Omental fat pad (tissue), 4 donors: ENCODE measurements at places on chromosomes 6 and 20.

DNA sequence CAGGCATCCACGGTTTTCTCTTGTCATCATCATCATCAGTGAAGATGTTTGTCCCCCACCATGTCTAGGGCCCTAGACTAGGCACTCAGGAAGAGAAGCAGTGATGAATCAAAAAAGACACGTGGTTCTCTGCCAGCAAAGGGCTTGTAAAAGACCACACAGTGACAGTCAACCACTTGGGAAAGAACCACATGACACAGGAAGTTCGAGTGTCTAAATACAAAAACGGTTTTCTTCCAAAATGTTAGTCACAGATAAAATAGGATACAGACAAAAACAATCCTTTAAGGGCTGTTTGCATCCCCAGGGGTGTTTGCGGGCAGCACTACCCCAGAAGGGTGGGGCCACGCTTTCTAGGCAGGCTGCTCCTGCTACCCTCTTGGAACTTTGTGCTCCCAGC is 356.8 kb upstream of the AGPAT4 start:
- DNase-seq = no peak

- DNase-seq = no peak
These were observed 5.2 kb downstream of the RNF217 start for GRCh38 chr6:124967444-124967843.

GRCh38 chr6:6646384-6646783 is 57.9 kb downstream of the LY86 start:
- no peak for DNase-seq

DNA sequence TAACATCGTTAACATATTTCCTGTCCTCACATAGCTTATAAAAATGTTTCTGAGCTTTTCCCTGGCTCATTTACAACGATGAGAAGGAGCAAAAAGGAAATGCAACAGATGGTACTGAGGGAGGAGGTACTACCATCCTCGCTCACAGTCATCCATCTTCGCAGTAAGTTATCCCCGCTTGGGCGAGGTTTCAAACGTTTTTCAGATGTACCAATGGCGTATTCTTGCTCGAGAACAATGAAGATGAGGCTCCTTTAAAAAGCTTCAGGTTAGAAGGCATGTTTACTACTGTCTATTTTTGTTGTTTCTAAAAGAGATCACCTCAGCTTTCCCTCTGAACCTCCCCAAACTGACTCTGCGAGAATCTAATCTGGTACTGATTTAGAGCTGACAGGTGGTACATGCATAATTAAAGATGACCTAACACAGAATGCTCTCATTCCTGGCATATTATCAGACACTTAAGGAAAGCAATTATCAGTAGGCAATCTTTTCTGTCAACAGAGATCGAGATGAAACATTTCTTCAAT is 178.7 kb downstream of the GJA10 start:
- no peak for DNase-seq

DNA sequence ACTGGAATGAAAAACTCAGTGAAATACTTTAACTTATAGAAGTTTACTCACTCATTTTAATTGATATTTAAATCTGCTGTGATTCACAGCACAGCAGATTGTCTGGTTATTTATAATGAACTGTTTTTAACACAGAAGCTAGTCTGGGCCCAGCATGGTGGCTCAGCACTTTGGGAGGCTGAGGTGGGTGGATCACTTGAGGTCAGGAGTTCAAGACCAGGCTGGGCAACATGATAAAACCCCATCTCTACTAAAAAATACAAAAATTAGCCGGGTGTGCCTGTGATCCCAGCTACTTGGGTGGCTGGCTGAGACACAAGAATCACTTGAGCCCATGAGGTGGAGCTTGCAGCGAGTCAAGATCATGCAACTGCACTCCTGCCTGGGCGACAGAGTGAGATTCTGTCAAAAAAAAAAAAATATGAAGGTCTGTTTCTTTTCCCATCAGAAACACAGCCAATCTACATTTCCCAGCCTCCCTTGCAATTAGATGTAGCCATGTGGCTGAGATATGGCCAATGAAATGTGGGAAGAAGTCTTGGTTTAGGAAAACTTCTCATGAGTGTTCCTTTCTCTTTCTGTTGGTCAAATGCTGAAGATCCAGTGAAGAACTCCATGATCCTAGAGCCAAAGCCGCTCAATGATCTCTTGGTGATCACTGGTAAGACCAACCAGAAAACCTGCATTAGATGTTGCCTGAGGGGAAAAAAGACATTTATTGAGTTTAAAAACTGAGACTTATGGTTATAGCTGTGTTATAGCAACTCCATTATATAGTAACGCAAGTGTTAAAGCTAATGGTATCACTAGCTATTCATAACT is 31.3 kb upstream of the BTN3A2 start:
- DNase-seq = no peak

DNA sequence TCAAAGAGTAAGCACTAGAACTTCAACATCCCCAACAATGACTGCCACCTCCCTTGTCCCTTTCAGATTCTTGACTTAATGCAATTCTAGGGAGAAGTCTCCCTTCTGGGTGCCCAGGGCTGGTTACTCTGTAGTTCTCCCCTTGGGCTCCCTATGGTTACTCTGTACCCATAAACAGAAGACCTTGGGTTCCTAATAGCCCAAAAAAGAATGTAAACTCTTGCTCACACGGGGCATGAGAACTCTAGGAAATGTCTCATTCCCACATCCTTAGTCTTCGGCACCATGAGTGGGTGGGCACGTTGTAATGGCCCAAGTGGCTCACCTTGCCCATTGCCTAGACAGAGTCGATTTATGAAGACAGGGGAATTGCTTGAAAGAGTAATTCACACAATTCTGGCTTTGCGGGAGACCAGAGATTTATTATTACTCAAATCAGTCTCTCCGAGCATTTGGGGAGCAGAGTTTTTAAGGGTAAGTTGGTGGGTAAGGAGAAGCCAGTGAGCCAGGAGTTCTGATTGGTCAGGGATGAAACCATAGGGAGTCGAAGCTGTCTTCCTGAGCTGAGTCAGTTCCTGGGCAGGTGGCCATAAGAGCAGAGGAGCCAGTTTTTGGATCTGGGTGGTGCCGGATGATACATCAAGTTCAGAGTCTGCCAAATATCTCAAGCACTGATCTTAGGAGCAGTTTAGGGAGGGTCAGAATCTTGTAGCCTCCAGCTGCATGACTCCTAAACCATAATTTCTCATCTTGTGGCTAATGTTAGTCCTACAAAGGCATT is 61.2 kb upstream of the SIRPG start:
- DNase-seq = peak; percentile 47

- DNase-seq = no peak
These were observed 90.7 kb upstream of the BACH2 start for GRCh38 chr6:90387383-90387775.
